ENCODE measurements at places on chromosomes 7 and 10.
A peak's percentile ranks its signal among the peaks of the same experiment; 100 is the strongest.

- no peak for DNase-seq
- H3K4me3 ChIP-seq = no peak overlapping the region
- no peaks in the 10 kb centered on the region for H3K36me3 ChIP-seq
Measured at GRCh38 chr10:129969911-129970464, 5.9 kb upstream of the EBF3 start.

- DNase-seq = peak; percentile 99
- no peak overlapping the region for H3K4me3 ChIP-seq
- peak overlapping the region; percentile 54 for H3K27ac ChIP-seq
- peaks cover 2% of the 10 kb centered on the region for H3K36me3 ChIP-seq
- peaks cover 20% of the 10 kb centered on the region for H3K4me1 ChIP-seq
- H3K27me3 ChIP-seq = no peaks in the 10 kb centered on the region
Measured at GRCh38 chr10:95266674-95267095, 24.1 kb downstream of the PDLIM1 start.

- DNase-seq = no peak
- H3K36me3 ChIP-seq = no peaks in the 10 kb centered on the region
- H3K27ac ChIP-seq = no peak overlapping the region
- no peaks in the 10 kb centered on the region for H3K27me3 ChIP-seq
Measured at GRCh38 chr10:25405871-25406270, 231.1 kb downstream of the GPR158 start.

DNA sequence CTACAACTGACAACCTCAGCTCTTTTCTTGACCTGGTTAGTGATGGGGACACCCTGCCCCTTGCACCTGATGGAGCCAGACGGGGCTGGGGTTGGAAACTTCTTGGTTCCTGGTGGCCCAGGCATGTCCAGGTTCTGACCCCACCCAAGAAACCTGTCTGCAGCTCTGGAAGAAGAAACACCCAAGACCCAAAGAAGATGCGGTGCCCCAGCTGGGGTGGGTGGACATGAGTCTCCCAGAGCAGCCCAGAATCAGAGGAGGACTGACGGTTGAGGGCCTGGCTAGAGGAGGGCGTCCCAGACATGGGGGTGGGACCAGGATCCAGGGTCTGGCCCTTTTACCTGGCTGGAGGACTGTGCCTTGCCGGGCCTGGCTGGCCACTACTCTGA lies 202.4 kb downstream of the GLRX3 start:
- H3K4me1 ChIP-seq = no peaks in the 10 kb centered on the region
- no peaks in the 10 kb centered on the region for H3K27me3 ChIP-seq
- H3K27ac ChIP-seq = no peak overlapping the region

DNA sequence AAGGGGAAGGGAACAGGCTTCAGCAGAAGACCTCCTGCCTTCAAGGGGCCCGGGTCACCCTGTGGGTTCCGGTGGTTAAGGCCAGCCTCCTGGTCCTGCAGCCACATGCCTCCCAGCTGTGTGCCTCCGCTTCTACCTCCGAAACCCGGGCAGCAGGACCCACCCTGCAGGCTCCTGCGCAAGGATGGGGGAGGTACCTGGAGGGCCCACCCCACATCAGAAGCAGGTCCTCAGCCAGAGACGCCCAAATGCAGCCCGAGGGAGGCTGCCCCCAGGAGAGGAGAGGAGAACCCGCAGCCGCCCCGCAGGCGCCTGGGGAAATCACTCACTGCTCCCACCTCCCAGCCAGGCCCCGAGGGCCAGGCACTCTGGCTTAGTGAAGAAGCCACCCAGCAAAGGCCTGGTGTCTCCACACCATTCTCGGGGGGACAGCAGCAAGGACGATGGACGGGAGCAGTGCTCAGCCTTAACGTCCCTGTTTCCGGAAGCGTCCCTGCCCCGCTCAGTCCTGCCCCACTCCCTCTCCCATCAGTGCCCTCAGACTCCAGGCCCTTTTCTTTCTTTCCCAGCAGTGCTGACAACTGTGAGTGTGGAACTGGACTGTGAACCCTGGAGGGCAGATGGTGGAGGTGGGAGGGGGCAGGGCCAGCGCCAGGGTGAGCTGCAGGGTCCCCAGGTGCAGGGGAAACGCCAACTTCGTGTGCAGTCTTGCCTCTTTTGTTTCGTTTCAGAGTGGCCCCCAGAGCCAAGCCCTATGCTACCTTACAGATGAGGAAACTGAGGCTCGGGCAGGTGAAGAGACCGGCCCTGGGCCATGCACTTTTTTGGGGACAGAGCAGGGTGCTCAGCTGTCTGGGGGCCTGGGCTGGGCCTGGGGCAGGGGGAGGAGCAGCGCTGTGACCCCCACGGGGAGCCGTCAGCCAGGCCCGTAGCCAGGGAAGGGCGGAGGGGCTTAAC lies 138.0 kb downstream of the FAM53B start:
- H3K27ac ChIP-seq = no peak overlapping the region
- no peaks in the 10 kb centered on the region for H3K4me1 ChIP-seq
- no peak overlapping the region for H3K4me3 ChIP-seq
- DNase-seq = no peak

- H3K27me3 ChIP-seq = no peaks in the 10 kb centered on the region
- no peaks in the 10 kb centered on the region for H3K36me3 ChIP-seq
- H3K27ac ChIP-seq = no peak overlapping the region
- H3K4me1 ChIP-seq = no peaks in the 10 kb centered on the region
- DNase-seq = no peak
Measured at GRCh38 chr10:111113961-111114757, 37.3 kb downstream of the ADRA2A start.

- H3K27ac ChIP-seq = no peak overlapping the region
- peaks cover 4% of the 10 kb centered on the region for H3K36me3 ChIP-seq
- no peak for DNase-seq
- no peaks in the 10 kb centered on the region for H3K27me3 ChIP-seq
Measured at GRCh38 chr10:103618575-103619423, 125.3 kb downstream of the NEURL1 start.

DNA sequence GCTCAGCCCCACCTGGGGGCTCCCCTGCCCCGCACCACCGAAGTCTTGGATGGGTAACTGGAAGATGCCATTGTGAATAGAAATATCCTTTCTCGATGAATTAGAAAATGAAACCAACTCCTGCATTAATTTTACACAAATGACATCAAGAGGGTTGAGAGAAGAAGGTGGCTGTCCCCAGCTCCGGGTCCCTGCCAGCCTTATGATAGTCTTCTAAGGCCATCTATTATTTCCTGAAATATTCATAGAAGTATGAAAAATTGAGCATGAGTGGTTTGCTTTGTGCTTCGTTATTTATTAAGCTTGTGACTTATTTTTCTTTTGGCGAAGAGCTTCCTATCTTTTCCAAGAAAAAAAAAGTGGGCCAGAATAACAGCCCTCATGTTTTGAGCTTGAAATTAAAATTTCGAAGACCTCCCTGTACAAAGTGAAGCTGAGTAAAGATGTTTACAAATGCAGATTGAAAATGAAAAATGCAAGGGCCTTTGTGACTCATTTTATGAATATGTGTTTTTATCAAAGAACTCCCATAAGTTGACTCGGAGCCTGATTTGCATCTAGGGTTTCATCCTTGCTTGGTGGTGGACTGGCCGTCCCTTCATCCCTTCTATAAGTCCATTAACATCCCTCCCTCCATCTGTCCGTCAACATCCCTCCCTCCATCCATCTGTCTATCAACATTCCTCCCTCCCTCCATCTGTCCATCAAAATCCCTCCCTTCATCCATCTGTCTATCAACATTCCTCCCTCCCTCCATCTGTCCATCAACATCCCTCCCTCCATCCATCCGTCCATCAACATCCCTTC lies 20.5 kb upstream of the CFAP46 start:
- no peaks in the 10 kb centered on the region for H3K36me3 ChIP-seq
- H3K4me3 ChIP-seq = no peak overlapping the region
- DNase-seq = no peak

GRCh38 chr10:103784723-103785418 lies 70.5 kb downstream of the SH3PXD2A start:
- no peaks in the 10 kb centered on the region for H3K4me1 ChIP-seq
- no peaks in the 10 kb centered on the region for H3K36me3 ChIP-seq
- no peak overlapping the region for H3K27ac ChIP-seq
- no peak for DNase-seq
- H3K4me3 ChIP-seq = no peak overlapping the region
- no peaks in the 10 kb centered on the region for H3K27me3 ChIP-seq

- no peak overlapping the region for H3K4me3 ChIP-seq
- peaks cover 3% of the 10 kb centered on the region for H3K4me1 ChIP-seq
- no peaks in the 10 kb centered on the region for H3K36me3 ChIP-seq
- DNase-seq = peak; percentile 26
- no peak overlapping the region for H3K27ac ChIP-seq
Measured at GRCh38 chr7:15558756-15559155, 3.1 kb downstream of the AGMO start.

DNA sequence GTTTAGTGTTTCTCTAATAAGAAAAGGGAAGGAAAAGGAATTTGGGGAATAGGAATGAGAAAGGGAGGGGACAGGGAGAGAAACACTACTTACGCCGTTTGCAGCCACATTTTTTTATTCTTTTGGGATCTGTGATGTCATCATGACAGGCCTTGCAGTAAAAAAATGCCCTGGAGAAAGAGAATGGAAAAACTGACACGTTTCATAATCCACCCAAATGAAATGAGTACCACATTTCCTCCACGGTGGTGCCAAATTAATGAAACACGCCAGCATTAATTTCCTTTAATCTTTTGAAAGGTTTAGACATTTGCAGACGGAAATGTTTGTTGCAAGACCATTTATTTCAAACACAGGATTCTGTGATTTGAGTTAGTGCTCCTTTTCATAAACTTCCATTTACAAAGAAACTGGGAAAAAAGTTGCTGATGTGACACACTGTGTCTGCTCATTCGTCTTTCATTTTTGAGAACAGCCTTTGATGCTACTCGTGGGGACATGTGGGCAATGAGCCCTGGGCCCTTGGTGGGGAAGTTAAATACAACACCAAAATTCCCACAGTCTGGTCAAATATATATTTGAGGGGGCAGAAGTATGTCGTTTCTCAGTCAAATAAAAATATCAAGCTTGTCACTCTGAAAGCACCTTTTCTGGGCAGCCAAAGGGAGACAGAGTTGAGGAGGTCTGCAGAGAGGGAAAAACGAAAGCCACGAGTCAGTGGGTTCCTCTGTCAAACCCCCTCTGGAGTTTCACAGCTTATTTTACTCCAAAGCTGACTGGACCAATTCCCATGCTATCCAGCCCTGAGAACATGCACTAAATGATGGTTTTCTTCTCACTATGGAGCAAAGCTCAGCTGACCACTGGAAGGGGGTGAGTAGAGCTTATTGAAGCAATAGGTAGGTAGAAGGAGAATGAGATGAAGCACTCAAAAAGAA lies 625.5 kb downstream of the KCNMA1 start:
- H3K36me3 ChIP-seq = no peaks in the 10 kb centered on the region
- DNase-seq = no peak
- no peak overlapping the region for H3K27ac ChIP-seq
- no peaks in the 10 kb centered on the region for H3K4me1 ChIP-seq
- no peak overlapping the region for H3K4me3 ChIP-seq

DNA sequence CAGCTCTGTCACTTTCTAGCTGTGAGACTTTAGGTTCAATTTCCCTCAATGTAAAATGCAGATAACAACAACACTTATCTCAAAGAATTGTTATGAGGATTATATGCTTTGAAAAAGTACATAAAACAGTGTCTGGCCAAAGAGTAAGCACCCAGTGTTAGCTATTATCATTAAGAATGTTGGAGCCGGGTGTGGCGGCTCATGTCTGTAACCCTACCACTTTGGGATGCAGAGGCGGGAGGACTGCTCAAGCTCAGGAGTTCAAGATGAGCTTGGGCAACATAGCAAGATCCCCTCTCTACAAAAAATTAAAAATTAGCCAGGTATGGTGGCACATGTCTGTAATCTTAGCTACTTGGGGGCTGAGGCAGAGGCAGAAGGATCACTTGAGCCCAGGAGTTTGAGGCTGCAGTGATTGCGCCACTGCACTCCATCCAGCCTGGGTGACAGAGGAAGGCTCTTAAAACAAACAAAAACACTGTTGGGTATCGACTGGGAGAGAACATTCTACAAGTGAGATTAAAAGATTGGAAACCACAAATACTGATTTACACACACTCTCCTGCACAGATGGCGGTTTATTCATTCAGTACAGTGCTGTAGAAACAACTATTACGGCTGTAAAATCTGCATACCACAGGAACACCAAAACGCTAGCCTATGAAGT lies 107.3 kb downstream of the PROSER2 start:
- no peak for DNase-seq
- H3K4me1 ChIP-seq = no peaks in the 10 kb centered on the region
- no peak overlapping the region for H3K27ac ChIP-seq
- H3K27me3 ChIP-seq = no peaks in the 10 kb centered on the region

GRCh38 chr7:127872122-127872521 lies 159.1 kb downstream of the LRRC4 start:
- no peak overlapping the region for H3K4me3 ChIP-seq
- H3K27ac ChIP-seq = no peak overlapping the region
- H3K36me3 ChIP-seq = no peaks in the 10 kb centered on the region
- no peaks in the 10 kb centered on the region for H3K27me3 ChIP-seq
- DNase-seq = no peak
